ENCODE measurements at places on chromosomes 12 and 14. TPM values are rescaled to one million over a fixed set of nuclear protein-coding genes. Genes with fewer than 3 reads are reported as not detected.

DNA sequence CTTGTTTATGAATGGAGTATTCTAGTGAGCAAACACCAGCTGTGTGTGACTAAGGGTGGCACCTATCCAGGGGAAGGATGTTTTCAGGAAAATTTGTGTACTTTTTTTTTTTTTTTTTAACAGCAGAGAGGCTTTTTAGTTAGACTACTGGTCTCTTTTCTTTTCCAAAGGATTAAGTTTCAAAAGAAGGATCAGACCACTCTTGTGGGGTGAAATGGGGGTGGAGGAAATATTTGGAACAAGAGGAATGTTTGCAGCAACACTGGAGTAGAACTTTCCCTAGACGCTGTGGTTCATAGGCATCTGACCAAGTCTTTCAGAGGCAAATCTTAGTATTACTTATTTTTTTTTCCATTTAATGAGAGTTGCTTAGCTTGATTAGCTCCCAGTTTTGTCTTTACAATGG, 21.1 kb downstream of the NUBPL start:
- no peak for DNase-seq

DNA sequence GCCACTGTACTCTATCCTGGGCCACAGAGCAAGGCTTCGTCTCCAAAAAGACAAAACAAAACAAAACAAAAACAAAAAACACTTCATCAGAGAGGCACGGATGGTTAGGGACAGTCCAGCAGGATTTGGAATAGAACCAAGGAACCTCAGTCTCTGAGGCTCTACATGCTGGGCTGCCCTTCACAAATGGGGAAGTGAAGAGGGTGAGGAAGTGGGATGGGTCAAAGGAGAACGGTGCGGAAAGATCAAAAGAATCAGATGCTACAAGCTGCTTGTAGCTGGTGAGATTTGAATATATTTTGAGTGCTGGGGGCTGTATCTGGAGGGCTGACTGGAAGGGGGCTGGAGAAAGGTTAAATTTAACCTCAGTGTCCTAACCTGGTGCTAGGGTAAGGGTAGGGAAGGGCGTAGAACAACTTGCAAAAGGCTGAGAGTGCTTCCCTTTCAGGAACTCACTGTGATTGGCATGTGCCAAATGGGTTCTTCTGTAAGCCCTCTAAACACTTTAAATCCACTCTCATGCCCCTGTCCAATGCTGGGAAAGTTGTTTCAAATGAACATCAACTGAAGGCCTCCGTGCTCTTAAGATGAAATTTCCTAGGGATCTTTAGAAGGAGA, 4.6 kb downstream of the FOXJ2 start:
- DNase-seq = no peak

DNA sequence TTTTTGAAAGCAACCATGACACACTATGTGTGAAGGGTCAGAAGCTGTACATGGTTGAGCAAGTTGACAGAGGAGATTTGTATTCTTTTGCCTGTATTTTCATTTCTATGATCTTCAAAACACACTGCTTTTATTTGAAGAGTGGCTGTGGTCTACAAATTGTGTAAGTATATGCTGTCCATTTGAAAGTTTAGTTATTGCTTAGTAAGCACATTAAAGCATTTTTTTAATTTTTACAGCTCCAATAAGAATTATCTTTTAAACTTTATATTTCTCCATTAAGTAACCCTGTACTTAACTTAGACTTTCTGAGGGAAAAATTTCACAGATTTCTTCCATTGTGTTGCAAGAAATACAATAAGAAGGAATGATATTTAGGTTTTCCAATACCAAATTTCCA, 915.2 kb downstream of the SLC6A15 start:
- DNase-seq = no peak

GRCh38 chr14:31864937-31865855, 211.9 kb upstream of the ARHGAP5 start:
- DNase-seq = no peak

- no peak for DNase-seq
Observed at GRCh38 chr12:93668919-93669418, 8.2 kb upstream of the CRADD start.

- no peak for DNase-seq
Observed at GRCh38 chr12:54053003-54053750, 458 bp upstream of the HOXC4 start.

DNA sequence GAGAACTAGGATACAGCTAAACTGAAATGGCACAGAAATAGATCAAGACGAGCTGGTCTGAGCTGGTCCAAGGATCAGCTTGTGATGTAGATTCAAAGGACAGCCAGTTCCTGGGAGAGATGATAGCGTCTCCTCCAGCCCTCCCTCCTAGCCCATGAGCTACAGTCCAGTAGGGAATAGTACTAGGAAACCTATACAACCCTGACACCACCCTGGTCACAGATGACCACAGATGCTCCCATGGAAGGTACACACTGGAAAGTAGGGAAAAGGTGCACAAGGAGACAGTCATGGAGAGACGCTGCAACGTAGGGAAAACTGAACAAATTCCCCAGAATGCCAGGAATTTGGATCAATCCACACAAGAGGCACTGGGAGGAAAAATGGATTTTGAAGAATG, 6.9 kb downstream of the GCH1 start:
- DNase-seq = no peak

Gene CLEC2B
- 15.0 TPM for total RNA-seq

GRCh38 chr12:57889500-57889989, 43.0 kb upstream of the CTDSP2 start:
- DNase-seq = no peak

GRCh38 chr12:27515671-27516070, 8.3 kb upstream of the PPFIBP1 start:
- DNase-seq = no peak

DNA sequence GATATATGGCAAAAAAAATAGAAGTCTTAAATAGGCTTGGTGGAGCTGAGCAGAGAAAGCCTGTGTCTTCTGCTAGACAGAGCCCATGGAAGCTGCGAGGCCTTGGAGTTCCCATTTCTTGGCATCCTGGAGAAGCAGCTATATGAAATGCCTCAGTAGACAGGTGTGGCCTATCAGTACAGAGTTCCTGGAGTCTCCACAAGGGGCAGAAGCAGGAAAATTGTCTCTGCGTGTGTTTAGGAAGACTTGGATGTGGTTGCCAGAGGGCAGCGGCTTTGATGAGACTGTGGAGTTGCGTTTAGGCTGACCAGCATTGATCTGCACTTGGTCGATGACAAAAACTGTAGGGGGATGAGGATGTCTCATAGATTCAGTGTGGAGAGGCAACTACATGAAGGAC, 334.5 kb upstream of the SEL1L start:
- DNase-seq = no peak

Gene MANSC4
- total RNA-seq = not detected

Gene A2ML1
- not detected for total RNA-seq

Gene CYP27B1
- 14.7 TPM for total RNA-seq

GRCh38 chr12:38850461-38850860, 54.9 kb downstream of the CPNE8 start:
- DNase-seq = no peak

Gene OTUB2
- total RNA-seq = 2.3 TPM

DNA sequence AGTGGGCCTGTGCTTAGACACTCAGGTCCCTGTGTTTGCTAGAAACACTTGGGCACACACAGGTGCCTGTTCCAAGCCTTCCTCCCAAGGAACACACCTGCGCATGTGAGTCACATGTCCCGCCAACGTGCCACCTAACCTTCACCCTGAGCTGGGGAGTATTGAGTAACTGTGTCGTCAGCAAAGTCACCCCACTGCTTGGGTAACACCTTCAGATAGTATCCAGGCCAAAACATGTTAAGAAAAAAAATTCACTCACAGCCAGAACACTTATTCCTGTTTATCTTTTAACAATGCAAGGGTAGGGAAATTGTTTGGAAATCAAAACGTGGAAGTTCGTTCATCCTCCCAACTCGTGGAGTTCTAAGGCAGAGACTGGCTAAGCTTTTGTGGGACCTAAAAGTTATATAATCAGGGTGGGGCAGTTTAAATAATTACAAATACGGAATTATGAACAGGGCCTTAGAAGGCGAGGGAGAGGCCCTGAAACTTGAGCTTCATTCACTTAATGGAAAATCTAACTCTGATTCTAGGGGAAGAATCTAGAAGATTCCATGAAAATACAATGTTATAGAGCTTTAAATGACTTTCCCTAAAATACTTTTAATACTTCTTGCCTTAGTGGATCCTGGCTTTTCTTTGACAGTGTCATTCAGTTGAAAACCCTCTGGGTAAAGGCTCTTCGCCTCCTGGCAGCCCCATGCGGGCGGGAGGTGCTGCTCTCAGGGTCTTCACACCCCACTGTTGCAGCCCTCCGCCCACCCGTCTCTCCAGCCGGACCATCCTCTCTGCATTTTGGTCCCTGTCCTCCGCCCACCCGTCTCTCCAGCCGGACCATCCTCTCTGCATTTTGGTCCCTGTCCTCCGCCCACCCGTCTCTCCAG, 30.3 kb upstream of the ADIPOR2 start:
- no peak for DNase-seq

GRCh38 chr12:77835969-77836368, 5.3 kb downstream of the NAV3 start:
- DNase-seq = no peak

DNA sequence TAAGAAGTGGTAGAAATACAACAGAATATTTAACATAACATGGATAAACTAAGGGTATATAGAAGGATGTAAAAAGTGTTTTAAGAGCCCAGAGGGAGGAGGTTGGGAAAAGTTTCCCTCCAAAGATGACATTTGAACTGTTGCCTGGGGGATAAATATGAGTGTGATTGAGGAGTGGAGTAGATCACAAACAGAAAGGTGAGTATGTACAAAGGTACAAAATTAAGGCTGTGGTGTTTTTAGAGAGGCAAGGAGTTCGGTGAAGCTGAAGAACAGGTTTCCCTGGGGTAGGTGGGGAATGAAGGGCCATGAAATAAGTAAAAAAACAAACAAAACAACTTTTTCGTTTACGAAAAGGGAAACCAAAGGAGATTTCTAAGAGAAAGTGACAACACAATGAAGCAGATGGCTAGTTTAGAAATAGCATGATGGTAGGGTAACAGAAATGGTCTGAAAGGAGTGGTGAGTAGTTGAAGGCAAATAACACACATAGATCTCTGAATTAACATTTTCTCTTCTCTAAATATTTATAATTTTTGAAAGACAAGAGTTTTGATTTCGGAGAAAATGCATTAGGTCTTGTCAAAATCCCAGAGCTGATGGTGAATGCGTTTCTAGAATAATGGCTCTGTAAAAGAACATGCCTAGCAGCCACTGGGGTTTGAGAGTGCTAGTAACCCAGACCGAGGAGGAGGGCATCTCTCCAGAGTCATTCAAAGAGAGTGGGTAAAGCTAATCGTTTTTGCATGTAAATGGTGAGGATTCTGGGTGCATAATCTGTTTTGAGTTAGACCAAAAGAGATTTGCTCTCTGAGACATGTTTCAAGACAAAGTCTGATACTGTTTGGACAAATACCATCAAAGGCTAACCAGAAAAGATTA, 240.4 kb upstream of the DCN start:
- DNase-seq = no peak

GRCh38 chr12:82635263-82635662, 51.4 kb upstream of the TMTC2 start:
- DNase-seq = no peak

- DNase-seq = no peak
Observed at GRCh38 chr14:20775043-20775442, 6.0 kb upstream of the RNASE6 start.

DNA sequence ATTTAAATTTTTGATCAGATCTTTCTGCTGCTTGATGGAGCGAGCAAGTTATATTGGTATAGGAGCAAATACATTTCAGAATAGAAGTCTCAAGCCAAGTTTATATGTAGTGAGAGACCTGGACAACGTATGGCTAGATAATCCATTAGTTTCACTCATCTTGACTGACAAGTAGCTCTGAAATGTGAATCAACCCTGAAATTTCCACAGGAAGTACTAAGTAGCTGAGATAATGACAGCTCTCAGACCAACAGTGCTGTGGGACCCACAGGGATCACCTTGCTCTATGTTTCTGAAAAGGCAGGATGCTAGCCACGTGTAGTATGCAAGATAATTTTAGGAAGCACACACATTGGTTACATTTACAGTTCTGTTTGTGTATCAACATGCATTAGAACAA, 258.6 kb upstream of the FOXN3 start:
- no peak for DNase-seq

DNA sequence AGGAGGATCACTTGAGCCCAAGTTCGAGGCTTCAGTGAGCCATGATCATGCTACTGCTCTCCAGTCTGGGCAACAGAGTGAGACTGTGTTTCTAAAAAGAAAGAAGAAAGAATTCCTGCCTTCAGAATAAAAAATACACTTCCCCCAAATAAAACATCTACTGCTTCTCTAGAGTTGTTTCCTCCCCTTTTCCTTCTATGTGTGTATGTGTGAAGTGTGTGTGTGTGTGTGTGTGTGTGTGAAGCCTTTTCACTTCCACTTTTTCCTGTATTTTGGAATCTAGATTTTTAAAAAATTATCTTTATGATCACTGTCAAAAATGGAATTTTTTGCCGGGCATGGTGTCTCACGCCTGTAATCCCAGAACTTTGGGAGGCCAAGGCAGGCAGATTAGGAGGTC, 12.6 kb upstream of the SNX6 start:
- DNase-seq = no peak

Gene KCNH5
- total RNA-seq = not detected

DNA sequence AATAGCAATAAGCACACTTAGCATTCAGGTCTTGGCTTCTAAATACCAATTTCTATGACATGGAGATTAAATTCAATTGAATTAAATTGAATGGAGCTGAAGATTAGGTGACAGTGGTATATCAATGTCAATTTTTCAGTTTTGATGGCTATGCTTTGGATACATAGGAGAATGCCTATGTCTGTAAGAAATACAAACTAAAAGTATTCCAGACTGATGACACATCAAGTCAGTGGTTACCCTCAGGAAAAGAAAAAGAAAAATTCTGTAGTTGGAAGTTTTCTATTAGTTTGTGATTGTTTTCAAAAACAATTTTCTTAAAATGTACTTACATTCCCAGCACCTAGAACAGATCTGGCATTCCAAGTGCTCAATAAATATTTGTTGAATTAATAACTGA, 4.9 kb upstream of the DCAF4 start:
- DNase-seq = no peak

Gene NPFF
- not detected for total RNA-seq

Gene KRT77
- total RNA-seq = not detected

Gene CCDC198
- not detected for total RNA-seq

Gene MGP
- not detected for total RNA-seq

DNA sequence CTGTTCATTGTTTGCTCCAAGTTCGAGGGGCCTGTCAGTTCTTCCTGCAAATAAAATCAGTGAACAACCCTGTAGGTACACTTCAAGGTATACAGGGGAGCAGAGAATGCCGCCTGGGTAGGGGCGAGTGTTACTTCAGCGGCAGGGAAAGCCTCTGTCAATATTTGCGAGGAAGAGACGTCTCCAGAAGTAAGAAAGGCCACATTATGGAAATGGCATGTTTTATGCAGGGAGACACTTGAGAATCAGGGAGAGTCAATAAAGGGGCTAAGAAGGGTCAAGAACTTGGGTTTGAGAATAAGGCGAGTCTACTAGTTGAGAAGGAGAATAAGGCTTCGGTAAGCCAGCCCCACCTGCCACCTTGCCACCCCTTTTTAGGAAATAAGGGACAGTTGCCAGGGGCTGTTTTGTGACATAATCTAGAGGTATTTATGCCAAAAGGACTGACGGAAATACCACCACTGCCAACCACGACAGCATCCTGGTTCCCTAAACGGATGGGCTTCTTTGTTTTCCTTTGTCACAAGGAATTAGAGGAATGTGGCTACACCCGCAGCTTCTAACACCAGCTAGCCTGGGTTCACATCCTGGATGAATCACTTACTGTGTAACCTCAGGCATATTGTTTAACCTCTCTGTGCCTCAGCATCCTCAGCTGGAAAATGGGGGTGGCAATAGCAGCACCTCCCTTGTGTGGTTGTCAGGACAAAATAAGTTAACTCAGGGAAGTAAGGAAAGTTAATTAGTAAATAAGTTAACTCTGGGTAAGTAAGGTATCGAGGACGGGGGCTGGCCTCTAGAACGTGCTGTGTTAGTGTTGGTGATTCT, 67.7 kb downstream of the EID3 start:
- no peak for DNase-seq
